ENCODE measurements at places on chromosomes 6 and 20. TPM values are rescaled to one million over a fixed set of nuclear protein-coding genes. Genes with fewer than 3 reads are reported as not detected.

AIF1 gene
- polyA plus RNA-seq = 11.3 TPM

GSTA3 gene
- polyA plus RNA-seq = not detected

GPX5 gene
- polyA plus RNA-seq = not detected

PSMF1 gene
- 129 TPM for polyA plus RNA-seq

HRH3 gene
- polyA plus RNA-seq = not detected

MEI4 gene
- polyA plus RNA-seq = under 0.01 TPM

GNMT gene
- 0.12 TPM for polyA plus RNA-seq

ECT2L gene
- not detected for polyA plus RNA-seq

CAGE1 gene
- polyA plus RNA-seq = not detected

DNAH8 gene
- polyA plus RNA-seq = not detected

PGBD1 gene
- 1.3 TPM for polyA plus RNA-seq

HSPA12B gene
- 4.0 TPM for polyA plus RNA-seq

ROS1 gene
- not detected for polyA plus RNA-seq

NRSN1 gene
- not detected for polyA plus RNA-seq

SLC26A8 gene
- not detected for polyA plus RNA-seq

- DNase-seq = no peak
Observed at GRCh38 chr6:90124874-90125510, 171.7 kb downstream of the BACH2 start.

DNA sequence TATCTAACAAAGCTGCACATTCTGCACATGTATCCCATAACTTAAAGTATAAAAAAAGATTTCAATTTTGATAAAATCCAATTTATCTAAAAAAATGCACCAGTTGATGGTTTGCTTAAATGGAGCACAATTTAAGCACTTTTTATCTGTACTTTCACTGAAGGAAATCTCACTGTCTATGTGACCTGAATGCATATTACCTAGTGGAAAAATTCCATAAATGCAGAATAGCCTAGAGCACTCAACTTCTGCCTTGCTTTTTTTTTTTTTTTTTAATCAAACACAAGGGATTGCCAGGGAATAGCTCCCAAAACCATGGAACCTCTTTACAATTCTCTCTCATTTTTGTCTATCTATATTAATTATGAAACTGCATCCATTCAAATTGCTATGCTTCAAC, 80.4 kb downstream of the RFPL4B start:
- no peak for DNase-seq

- no peak for DNase-seq
Observed at GRCh38 chr6:109738255-109738654, 47.2 kb downstream of the FIG4 start.

- no peak for DNase-seq
Observed at GRCh38 chr20:768426-768978, at the start of gene SLC52A3. TSS of gene SLC52A3 (minus strand) at chr20:768500. CDS start at chr20:765774, 2,726 bp downstream.

GRCh38 chr6:38248500-38249234, 391.1 kb downstream of the BTBD9 start:
- DNase-seq = no peak

DNA sequence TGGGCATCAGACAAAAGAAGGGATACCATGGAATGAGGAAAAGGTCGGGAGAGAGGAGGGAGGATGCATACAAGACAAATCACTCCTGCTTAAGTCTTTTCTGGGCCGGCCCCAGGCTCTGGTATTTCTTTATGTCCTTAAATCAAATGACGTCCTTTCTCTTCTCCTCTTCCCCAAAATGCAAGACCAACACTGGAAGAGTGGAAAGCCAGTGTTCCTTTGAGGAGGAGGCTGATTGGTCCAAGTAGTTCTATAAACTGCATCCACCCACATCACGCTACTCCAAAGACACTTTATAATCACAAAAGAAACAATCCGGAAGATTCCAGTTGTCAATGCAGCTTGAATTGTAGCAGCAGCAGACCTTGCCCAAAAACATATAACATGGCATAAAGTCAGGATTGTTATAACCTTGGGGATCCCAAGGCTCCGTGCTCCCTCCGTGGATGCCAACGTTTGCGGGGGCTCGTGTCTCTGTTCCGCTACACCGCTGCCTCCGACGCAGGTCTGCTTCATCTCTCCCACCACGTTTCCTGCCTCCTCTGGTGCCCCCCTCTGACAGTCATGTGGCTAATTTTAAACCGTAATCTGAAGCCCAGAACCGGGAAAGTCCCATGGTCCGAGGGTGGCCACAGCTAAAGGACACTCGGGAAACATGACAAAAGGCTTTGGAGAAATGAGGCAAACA, 47.1 kb downstream of the MCUR1 start:
- peak; percentile 70 for DNase-seq

- DNase-seq = no peak
Observed at GRCh38 chr6:119915971-119916370, 566.4 kb upstream of the MAN1A1 start.

DNA sequence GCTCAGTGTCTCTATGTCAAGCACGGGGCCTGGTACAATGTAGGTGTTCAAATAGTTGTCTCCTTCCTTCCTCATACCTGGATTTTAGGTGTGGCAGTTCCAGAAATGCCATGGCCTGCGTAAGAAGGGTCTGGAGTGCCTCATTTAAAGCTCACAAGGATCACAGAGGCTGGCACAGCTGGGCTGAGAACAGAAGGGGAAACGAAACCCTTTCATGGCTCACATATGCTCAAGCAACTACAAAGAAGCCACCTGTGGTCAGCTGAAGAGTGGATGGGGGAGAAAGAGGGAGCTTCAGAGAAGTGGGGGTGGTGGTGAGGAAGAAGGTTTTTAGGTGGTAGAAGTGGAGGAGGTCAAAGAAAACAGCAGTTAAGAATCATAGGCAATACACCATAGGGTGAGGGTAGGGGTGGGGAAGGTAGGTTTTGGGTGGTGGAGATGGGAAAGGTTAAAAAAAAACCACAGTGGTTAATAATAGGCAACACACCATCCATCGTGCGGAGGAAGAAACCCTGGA, 17.0 kb upstream of the TOP1 start:
- no peak for DNase-seq

GRCh38 chr20:5608442-5609161, 141.6 kb upstream of the SHLD1 start:
- DNase-seq = no peak

- DNase-seq = peak; percentile 77
Observed at GRCh38 chr20:35600993-35601973, 14.3 kb upstream of the SPAG4 start.

DNA sequence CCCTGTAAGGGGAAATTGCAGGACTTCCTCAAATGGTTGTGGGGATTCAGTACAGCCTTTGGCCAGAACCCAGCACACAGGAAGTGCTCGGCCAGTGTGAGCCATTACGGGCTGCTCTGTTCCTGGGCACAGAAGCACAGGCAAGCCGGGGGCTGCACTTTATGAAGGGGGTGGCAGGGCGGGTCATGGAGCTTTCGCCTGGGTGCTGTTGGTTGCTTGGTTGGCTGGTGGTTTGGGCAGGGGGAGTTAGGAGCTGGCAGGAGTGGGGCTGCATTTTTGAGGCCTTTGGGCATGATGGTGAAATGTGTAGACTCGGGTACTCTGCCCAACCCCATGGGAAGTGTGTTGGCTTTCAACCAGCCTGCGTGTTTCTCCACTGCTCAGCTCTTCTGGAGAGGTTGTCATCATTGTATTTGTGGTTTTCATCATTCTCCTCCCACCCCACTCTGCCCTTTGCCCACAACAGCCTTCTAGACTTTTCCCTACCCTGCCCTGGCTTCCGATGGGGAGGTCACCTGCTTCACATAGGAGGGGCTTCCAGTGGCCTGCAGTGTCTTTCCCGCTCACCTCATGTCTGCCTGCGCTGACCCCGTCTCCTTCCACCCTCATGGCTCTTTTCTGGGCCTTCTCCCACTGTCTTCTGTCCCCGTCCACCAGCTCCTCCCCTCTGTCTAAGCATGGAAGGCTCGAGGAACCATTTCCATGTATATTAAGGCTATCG, 16.1 kb upstream of the RBM38 start:
- DNase-seq = peak; percentile 62

DNA sequence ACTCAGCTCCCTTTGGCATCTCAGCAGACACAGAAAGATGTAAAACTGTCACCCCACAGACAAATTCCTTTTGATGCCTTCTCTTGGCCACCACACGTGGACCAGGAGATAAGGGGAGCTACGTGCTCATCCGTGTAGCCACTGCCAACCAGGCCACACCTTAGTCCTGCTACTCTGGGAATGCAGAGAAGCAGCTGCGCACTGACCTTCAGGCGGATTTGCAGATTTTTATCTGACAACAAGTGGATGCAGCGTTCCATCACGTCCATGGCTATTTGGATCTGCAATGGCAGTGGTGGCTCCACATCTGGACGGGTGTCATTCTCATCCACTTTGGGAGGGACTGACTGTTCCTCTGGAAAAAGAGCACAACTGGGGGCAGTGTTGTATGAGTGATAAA, 30.8 kb downstream of the TTI1 start:
- no peak for DNase-seq

DNA sequence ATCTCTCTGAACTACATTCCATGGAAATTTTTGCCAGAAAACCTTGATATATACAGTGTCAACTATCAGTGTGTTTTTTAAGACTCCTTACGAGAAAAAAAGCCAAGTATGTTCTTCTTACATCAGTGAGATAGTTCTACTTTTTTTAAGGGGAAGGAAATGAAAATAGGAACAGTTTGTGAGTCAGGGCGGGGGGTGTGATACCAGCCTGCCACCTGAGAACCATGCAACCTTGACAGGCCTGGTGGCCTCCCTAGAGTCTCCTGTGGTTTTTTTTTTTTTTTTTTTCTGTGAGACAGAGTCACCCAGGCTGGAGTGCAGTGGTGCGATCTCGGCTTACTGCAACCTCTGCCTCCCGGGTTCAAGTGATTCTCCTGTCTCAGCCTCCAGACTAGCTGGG, 96.3 kb upstream of the GCM1 start:
- DNase-seq = no peak

GRCh38 chr6:33633084-33633461, 12.0 kb downstream of the ITPR3 start:
- no peak for DNase-seq

DNA sequence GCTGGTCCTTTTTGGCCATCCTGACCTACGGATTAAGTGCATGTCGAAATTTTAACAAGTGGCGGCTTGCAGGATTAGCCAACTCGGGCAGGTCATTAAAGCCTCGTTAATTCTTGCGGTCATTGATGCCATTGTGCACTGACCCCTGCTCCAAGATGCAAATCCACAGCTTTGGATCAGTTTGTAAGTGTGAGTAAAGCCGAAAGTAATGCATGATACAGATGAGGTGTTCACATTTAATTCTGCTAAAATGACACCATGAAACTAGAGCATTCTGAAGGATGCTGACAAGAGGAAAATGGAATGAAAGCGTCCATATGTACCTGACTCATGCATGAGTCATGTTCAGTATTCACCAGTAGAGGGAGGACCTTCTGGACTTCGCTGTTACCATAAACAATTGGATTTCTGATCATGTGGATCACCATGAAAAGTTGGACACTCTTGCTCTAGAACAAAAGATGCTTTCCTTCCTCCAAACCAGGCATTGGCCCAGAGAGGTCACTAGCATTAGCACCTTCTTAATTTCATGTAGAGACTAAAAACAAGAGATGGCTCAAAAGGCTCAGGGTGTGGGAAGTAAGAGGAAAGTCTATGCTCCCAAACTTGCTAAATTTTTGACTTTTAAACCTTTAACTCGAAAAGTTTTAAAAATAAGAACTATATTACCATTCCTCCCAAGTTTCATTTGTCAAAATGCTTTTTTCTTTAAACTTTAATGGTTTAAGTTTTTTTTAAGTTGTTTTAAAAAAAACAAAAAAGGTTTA, 48.0 kb downstream of the MUC22 start:
- DNase-seq = no peak

DNA sequence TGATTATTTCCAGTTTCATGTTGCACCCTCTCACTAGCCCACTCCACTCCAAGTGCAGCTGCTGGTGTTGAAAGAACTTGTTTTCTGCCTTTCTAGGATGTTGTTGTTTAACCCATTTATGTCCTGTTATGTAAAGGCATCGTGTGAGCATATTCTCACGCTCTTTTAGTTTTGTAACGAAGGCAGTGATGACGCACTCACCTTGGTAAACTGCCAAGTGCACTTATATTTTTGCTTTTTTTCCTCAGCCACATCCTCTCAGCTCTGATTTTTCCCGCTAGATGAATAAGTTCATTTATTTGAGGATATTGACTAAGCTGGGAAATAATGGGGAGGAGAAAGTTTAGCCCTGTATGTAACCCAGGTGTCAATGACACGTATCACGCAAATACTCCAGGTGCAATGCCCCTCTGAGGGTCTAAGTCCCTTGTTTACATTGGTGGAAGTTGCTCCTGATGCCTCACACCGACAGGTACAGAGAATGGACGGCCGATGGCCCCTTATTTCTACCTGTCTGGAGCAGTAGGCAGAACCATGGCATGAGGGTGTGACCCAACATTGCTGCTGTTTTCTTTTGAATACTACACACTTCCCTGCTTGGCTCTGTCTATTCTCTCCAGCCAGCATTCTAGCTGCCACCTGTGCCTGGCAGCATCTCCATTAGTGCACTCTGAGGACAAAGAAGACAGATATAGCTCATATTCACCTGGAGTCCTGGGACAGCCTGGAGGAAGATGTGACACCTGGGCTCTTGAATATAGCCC, 132.7 kb upstream of the SLC24A3 start:
- DNase-seq = no peak

- DNase-seq = no peak
Observed at GRCh38 chr6:11313207-11313606, 80.7 kb upstream of the NEDD9 start.

GRCh38 chr20:40967700-40968099, 60.9 kb upstream of the TOP1 start:
- DNase-seq = no peak

- DNase-seq = no peak
Observed at GRCh38 chr6:27599859-27600532, 127.1 kb upstream of the ZNF184 start.

GRCh38 chr6:6218759-6219085, 101.7 kb downstream of the F13A1 start:
- DNase-seq = peak; percentile 18

GRCh38 chr20:34334654-34335407, 28.2 kb upstream of the ITCH start:
- no peak for DNase-seq

GRCh38 chr20:55456316-55456940, 548.9 kb downstream of the CBLN4 start:
- DNase-seq = no peak

DNA sequence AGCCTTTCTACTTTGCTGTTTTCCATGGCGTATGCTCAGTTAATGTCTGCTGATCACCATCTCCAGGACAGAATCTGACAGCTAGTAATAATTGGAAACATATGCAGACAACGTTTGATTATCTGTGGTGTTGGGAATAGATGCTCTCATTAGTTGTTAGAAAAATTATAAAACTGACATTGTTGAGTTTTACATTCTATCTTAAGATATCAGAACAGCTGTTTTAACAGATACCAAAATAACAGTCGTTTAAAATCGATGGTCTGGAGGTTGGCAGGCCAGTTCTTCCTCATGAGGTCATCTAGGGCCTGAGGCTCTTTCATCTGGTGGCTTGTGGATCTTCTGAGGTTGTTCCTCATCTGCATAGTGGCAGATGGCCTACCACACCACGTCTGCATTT, 137.6 kb downstream of the AIG1 start:
- DNase-seq = no peak

GRCh38 chr6:41696788-41697187, 38.6 kb downstream of the TFEB start:
- DNase-seq = no peak
